ENCODE measurements at places on chromosomes 2 and 18. TPM values are rescaled to one million over a fixed set of nuclear protein-coding genes. Genes with fewer than 3 reads are reported as not detected.

The KLF7 gene
- polyA plus RNA-seq = 18.4 TPM

The BCL11A gene
- 4.2 TPM for polyA plus RNA-seq

The RNF152 gene
- polyA plus RNA-seq = 4.9 TPM

DNA sequence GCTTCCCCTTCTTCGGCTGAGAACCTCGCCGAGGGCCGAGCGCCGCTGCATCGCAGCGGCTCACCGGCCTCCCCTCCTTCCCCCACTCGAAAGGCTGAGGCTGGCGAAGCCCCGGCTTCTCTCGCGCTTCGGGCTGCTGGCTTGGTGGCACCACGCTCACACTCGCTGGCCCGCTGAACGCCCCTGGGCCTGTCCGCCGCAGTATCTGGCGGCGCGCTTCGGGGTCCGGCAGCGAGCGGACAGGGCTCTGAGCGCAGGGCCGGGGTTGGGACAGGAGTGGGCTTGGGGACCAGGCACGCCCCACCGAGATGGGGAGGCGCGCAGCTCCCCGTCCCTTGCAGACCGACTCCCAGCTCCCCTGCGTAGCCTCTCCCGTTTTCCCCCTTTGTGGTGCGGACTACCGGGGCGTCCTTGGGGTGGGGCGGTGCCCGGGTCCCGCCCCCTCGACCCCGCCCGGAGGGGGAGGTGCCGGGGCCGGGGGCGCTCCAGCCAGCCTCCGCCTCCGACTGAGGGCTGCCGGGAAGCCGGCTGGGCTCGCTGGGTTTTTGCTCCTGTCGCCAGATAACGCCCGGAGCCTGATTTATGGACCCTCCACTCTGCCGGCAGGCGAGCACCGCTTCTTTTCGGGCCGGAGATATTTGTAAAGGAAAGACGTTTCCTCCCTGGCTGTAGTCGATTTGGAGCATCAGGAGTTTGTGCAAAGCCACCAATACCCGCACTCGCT, 3.8 kb downstream of the GBX2 start:
- no peak for DNase-seq

- peak; percentile 93 for DNase-seq
These were observed 5.8 kb upstream of the ANTXR1 start for GRCh38 chr2:69007169-69007568.

- no peak for DNase-seq
These were observed 1490.0 kb upstream of the NXPH2 start for GRCh38 chr2:140270224-140270623.

Measured in muscle of back (tissue), 13 donors.